ENCODE measurements at places on chromosomes 3 and 15. TPM values are rescaled to one million over a fixed set of nuclear protein-coding genes. Genes with fewer than 3 reads are reported as not detected.

The CHL1 gene
- 48.8 TPM for total RNA-seq

The ITIH3 gene
- total RNA-seq, result 0.89 TPM

The SELENOS gene
- 115 TPM for total RNA-seq

The CMSS1 gene
- 24.2 TPM for total RNA-seq

The TMEM202 gene
- not detected for total RNA-seq

The ZDHHC19 gene
- total RNA-seq, result not detected

The DZIP1L gene
- total RNA-seq, result 9.2 TPM

GRCh38 chr3:100769693-100770092 lies 60.4 kb downstream of the TFG start:
- no peak for DNase-seq

DNA sequence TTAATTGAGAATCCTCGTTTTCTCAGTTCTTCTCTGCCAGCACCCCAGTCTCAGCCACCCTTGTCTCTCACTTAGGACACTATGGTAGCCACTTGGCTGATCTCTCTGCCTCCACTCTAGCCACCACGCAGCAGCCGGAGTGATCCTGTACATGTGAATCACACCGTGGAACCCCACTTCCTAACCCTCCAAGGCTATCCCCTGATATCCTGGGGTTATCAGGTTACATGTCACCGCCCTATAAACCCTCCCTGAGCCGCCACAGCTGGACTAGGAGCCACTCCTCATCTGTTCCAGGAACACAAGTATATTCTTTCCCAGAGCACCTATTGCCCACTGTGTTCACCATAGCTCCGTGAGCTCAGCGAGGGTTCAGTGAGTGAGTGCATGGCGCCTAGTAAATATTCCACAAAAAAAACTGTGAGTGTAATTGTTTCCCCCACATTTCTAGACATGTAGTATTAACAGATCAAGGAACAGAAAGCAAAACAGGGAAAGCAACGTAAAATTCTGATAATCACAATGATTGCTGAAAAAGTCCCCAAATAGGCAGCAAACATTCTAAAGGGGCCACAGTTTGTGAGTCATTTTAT lies 661 bp upstream of the PARP14 start:
- DNase-seq, result peak; percentile 63

GRCh38 chr3:148265841-148266240 lies 431.9 kb upstream of the AGTR1 start:
- DNase-seq, result no peak

GRCh38 chr15:75307778-75308390 lies 25.2 kb downstream of the GOLGA6D start:
- DNase-seq, result peak; percentile 82

DNA sequence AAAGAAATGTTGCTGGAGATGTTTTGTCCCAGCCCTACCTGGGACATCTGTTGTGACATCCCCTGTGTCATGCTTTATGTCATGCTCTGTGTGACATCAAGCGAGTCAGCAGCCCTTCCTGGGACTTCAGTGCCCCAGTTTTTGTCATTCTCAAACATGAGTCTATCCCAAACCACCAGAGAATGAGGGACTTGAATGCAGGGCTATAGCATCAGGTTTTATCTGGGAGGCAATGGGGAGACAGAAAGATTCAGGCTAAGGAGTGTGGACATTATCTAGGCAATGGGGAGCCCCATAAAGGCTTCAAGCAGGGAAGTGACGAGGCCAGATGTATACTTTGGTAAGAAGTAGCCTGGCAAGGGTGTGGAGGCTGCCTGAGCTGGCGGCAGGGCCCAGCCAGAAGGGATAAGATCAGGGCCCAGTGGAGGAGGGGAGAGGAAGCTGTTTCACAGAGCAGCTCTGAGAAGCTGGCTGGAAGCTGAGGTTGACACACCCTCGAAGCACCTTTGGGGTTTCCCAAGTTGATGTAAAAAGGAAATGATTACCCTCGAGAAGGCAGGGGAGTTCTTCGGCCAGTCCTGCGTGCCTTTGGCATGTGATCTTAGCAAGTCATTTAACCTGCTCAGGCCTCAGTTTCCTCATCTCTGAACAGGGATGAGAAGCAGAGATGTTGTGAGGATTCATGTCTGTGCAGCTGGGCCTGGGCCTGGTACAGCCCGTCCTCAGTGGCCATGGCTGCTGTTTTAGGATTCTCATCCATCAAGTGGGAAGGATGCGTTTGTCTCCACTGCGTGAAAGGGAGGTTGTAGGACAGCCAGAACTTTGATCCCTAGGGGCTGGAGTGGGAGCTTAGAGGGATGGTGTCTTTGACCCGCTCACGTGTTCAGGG lies 34.3 kb downstream of the IRAK2 start:
- DNase-seq, result peak; percentile 73

DNA sequence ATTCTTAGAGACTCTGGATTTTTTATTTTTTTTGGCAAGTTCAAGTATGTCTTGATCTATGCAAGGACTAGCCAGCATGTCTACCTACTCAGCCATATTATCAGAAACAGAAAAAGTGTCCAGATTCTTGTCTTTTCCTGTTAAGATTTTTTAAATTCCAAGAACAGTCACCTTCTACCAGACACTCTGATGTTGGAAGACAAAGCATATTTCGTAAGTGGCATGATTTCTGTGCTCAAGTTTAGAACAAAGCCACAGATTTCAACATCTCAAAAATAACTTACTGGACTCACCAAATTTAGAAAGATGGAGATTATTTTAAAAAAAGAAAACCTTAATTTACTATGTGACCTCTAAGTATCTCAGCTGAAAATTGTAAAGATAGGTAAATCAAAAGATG lies 61.9 kb downstream of the GOLGA6L7 start:
- DNase-seq, result no peak

DNA sequence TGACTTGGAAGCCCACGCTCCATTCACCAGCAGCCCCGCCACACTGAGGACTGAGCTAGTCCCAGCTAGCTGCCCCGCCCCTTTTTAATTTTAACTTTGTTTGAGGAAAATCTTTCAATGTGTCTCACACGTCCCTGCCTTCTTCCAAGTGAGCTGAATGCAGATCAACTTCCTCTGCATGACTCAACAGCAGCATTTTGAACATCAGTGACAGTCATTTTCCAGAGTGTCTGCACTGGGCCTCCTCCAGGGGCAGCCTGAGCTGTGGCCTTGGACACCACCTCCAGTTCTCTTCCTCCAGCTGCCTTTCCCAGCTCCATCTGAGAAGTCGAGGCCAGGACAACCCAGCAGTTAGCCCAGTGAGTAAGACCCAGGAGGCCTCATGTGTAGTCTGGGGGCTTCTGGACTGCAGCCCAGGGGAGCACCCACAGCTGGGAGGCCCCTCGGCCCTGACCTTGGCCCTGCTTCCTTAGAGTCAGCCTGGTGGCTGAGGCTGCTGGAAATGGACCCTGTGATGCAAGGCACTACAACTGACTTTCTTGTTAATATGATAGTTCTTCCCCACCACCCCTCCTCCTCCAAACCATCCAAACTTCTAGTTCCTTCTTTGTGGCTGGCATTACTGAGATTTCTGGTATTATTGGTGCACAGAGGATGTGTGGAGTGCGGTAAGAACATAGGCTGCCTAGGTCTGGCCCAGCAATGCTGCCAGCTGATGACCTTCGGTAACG lies 21.4 kb upstream of the ESYT3 start:
- DNase-seq, result no peak

DNA sequence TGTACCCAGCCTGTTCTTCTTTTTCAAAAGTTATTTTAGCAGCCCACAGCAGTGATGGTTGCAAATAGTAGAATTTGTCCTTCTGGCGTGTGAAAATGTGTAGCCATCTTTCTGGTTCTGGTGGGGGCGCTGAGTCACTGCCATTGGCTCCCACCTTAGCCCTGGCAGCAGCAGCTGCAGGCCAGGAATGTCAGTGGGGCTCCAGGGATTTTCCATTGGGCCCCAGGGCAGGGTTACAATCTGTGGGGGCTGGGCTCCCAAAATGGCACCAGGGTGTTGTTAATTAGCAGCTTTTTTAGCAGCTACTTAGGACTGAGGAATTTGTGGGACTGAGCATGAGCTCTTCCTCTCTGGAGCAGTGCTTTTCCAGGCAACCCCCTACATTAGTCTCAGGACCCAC lies 38.9 kb downstream of the TOPAZ1 start:
- DNase-seq, result no peak

- no peak for DNase-seq
Observed at GRCh38 chr3:71128961-71129360, 454.6 kb downstream of the FOXP1 start.

- DNase-seq, result no peak
Observed at GRCh38 chr3:185347399-185347798, 15.5 kb upstream of the MAP3K13 start.

DNA sequence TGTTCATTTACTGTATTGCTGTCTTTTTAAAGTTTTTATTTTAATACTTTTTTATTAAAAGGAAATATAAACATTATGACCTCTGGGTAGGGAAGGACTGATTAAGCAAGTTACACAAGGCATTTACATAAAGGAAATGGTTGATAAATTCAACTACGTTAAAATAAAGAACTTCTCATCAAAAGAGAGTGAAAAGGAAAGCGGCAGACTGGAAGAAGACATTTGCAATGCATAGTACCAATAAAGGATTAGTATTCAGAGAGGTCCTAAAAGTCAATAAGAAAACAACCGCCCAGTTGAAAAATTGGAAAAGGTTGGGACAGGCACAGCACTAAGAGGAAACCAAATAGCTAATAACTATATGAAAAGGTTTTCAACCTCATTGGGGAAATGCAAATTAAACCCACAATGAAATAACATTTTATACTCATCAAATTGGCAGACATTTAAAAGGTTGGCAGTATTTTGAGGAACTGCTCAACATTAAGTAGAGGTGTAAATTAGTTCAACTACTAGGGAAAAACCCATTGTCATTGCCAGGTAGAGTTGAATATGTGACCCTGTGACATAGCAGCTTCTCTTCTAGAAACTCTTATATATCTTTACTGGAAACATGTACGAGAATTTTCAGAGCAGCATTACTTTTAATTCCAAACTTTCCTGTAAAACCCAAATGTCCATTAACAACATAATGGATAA lies 9.5 kb downstream of the PDE8A start:
- no peak for DNase-seq

DNA sequence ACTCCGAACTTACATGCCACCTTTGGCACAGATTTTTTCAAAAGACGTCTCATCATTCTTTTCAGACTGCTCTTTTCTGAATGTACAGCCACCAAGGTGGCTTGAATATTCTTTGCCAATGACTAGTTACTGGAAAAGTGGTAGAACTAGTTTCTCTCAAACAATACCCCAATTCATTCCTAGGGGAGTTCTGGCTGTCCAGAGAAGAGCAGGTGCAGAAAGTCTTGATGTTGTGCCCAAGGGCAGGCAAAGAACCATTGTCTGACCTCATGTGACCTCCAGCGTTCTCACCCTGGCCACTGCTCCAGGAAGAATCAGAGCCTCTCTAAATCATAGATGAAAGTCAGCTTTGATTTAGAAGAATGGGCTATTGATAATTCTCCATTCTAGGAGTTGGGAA lies 5.5 kb downstream of the LMOD3 start:
- no peak for DNase-seq

DNA sequence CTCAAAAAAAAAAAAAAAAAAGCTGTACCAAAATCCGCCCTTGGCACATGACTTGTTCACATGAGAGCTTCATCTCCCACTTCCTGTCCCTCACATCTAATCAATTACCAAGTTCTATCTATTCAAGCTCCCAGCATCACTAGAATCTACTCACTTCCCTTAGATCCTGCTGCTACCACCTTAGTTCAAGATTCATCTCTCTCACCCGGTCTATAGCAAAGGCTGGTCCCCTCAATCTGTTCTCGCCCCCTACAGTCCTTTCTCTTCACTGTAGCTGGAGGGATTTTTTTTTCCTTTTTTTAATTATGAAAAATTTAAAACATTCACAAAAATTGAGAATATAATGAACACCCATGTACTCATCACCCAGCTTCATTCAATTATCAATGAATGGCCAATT lies 16.7 kb upstream of the GPR160 start:
- DNase-seq, result no peak

DNA sequence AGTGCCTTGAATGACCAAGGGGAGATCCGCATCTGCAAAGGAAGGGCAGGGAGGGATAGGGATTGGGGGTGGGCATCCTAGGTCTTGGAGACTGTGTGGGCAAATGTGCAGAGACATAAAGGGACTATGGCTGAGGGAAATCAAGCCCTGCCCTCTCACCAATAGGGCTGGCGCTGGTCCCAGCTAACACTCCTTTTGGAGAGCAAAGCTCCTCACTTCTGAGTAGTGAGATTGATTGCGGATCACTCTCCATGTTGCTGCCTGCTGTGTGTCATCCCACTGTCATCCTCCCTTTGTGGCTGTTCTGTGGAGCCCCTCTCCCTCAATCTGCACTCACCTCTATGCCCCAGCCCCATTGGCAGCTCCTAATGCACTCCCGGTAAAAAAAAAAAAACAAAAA lies 2.2 kb upstream of the CELSR3 start:
- DNase-seq, result no peak
